NCI-H748 treated with DMSO at 0.1 percent for 48 hours (cell line): ENCODE measurements at places on chromosomes 5 and 9.

- no peak for DNase-seq
Measured at GRCh38 chr9:78210841-78211301, 25.0 kb upstream of the CEP78 start.

DNA sequence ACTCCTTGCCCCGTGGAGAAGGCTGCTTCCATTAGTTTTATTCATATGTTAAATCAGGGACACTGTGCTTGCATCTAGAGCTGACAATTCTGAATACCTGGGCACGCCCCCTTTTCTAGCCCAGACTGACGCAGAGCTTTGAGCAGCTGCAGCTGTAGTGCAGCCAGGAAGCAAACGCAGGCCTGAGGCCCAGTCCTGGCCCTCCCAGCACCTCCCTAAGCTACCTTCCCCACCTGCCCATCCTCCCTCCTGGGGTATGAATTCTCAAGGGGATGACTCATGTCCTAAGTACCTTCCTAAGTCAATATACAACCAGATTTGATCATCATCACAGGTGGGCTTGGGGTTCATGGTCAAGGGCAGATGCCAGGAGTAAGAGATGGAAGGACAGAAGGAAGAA is 3.5 kb downstream of the PHF19 start:
- no peak for DNase-seq

DNA sequence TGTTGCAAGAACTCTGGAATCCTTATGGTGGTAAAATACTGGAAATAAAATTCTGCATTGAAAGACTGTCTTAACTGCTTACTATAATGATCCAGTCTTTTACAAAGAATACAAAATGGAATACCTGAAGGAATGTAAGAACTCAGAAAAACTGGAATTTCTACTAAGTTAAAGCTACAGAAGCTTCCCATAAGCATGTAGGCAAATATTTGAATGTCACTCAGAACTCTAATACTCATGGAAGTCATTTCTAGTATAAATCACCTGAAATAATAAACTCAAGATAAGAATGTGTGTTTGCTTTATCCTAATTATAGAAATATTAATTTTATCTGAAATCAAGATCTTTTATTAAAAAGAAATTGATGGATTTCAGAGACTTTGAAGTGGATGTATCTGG is 54.8 kb downstream of the FEM1C start:
- DNase-seq: no peak

DNA sequence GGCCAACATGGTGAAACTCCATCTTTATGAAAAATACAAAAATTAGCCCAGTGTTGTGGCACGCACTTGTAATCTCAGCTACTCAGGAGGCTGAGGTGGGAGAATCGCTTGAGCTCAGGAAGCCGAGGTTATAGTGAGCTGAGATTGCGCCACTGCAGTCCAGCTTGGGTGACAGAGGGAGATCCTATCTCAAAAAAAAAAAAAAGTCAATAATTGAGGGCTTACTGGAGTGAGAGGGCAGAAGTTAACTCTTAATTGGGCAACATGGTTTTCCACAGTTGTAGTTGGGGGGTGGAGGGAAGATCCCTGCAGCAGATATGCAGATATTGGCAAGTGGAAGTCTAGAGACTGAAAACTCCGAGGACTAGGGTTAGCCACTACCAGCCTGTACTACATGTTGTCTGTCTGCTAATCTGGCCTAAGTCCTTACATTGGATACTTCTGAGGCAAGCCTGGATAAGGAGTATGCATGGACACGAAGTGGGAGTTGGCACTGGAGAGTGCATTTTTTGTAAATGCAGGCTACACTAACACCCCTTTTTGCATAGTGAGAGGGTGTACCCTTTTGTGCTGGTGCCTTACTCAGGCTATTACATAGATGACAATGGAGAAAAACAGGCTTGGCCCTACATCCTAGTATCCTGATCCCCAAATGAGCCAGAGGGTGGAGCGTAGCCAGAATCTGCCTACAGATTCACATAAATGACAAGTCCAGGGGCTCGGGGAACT is 89.0 kb upstream of the NIPBL start:
- DNase-seq: no peak

DNA sequence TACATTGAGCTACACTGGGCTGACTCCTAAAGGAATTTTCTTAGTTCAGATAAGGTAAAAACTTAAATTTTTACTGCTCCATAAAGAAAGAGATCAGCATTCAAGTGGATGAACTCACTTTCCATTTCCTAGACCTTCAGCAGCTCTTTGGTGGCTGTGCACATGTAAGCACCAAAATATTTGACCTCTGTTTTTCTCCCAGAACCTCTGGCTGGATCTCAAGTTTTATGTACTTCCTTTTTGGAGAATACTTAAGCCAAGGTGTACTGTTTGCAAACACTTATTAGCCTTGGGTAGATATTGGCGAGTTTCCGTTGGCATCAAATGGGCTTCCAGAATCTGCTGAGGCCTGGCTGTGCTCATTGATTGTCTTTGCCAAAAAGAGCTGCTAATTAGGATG is 10.3 kb downstream of the TNC start:
- no peak for DNase-seq

- DNase-seq: no peak
Measured at GRCh38 chr9:123823194-123823947, 106.6 kb downstream of the DENND1A start.

- no peak for DNase-seq
Measured at GRCh38 chr5:33297760-33298216, 143.0 kb upstream of the TARS1 start.
